ENCODE measurements at places on chromosomes 1 and 21.

DNA sequence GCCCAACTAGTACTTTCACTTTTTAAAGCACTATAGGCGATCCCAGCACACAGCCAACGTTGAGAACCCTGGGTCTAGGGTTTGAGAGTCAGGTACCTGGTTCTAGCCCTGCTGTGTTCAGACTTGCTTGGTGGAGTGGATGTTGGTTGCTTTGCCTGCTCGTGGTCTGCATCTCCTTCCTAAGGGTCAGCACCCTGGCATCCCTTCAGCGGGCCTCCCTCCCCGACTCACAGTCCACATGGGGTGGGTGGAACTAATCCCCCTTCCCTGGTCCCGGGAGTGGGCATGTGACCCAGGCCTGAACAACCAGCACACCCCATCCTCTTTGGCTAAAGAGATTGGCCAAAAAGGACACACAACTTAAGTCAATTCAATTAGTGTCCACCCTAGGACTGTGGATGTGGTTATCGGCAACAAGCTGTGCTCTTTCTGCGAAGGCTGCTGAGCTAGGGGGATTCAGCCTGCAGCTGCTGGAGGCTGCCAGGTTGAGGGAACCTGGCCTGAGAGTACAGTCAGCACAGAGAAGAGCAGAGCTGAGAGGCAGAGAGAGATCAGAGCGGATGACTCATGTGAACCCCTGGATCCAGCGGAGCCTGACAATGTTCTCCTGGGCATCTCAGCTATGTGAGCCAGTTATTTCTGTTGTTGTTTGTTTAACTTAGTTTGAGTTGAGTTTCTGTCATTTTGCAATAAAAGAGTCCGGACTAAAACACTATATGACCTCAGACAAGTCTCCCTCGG lies 138.9 kb downstream of the ACTL8 start:
- no peak for DNase-seq

- no peak for DNase-seq
Measured at GRCh38 chr21:44729336-44730027, 18.1 kb upstream of the TSPEAR start.

DNA sequence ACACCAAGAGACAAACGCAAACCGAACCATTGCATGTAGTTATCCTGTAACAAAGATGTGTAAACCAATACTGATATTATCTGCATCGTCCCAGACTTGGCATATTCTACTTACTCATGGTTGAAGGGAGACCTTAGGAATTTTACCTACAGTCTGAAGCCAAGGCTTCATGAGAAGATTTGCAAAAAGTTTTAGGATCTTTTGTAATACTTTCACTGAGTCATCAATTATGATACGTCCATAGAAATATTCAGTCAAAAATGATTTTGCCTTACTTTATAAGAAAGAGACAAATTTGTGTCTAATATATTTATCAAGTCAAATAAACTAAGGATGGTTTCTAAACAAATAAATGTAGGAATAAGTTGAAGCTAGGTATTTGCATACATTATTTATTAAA lies 1176.1 kb upstream of the ADGRL2 start:
- DNase-seq = no peak

DNA sequence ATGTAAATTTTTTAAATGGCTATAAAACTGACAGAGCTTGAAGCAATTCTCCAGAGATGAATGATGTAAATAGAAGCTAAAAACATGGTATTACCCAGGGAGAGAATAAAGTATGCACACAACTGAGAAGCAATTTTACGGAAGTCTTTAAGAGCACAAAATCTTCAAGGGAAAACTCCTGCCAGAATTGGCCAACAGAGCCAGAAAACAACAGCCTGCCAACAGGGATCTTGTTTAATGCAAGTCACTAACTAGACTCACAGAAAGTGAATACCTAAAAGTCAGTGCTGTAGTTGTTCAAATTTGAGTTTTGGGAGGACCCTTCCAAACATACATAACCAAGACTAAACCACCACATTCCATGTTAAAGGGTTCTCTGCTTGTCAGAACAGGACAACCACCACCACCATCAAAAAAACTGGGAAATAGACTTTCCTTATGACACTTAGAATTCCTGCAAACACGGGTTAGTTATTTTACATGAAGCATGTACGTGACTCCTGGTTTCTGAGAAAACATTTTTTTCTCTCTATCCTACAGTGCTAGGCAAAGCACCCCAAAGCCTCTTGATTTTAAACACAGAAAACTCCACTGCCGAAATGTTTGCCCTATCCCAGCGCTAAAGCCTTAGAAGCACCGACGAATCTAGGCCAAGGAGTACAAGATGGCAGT lies 1.6 kb downstream of the EPS15 start:
- DNase-seq = no peak

- no peak for DNase-seq
Measured at GRCh38 chr1:173903827-173904531, 13.1 kb downstream of the SERPINC1 start.

All from Jurkat, Clone E6-1 (cell line).